Urinary bladder (tissue), 4 donors: ENCODE measurements at places on chromosomes 12 and 14. TPM values are rescaled to one million over a fixed set of nuclear protein-coding genes. Genes with fewer than 3 reads are reported as not detected.

- DNase-seq, result no peak
These were observed at the start of gene AP1G2 for GRCh38 chr14:23567186-23568020. AP1G2 (minus strand) TSS chr14:23567791; CDS start chr14:23567314, 477 bp downstream.

GRCh38 chr14:95174184-95174792 is 17.0 kb upstream of the DICER1 start:
- no peak for DNase-seq

DNA sequence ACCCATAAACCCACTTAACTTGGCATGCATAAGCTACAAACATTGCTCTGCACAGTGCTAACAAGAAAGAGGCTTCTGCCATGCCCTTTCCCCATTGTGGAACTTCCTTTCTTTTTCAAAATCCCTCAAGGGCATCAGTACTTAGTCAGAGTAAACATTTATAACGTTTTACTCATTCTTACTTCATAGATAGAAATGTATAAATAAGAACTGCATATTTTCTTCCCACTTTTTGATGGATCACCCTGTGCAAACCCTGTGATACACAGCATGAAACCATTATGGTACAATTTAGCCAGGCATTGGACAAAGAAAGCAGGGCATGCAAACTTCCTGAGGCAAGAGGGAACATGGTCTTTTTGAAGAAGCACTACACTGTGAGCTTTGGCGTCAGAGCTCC is 113.8 kb upstream of the FOXG1 start:
- DNase-seq, result no peak

DNA sequence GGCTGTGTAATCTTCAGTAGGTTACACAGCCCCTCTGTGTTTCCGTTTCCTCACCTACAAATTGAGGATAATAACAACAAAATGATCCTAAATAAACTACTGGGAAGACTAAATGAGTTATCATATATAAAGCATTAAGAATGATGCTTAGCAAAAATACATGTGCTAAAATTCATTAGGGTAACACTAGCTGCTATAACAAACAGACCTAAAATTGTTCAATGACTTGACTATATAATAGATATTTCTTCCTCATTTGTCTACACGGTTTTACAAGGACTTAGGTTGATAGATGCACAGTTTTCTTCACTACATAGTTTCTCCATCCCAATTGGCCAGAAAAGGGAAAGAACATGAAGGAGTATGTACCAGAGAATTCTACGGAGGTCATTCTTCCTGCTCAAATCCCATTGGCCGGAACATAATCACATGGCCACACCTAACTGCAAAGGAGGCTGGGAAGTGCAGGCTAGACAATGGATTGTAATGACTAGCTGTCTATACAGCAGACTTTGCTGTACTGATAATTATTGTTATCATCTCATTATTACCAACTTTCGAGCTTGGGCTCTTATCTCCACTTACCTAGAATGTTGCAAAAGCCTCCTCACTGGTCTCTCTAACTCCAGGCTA is 223.5 kb upstream of the NUDT4 start:
- DNase-seq, result no peak

DNA sequence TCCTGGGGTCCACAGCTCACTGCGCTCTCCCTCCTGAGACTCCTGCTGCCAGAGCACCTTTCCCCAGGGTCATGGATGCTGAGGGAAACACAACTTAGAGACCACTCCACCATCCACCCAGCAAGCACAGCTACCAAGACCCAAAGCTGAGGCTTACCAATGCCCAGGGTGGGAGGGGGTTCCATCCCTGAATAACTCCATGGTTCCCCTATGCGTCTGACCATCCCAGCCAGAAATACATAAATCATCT is 36.3 kb downstream of the DAD1 start:
- DNase-seq, result no peak

Gene VASH1
- total RNA-seq, result 17.3 TPM

Gene ARHGDIB
- 56.6 TPM for total RNA-seq

Gene HOTAIR
- total RNA-seq, result 1.1 TPM

Gene LYZ
- total RNA-seq, result 33.0 TPM

Gene CEBPE
- total RNA-seq, result not detected
